ENCODE measurements at places on chromosomes 1 and 21. TPM values are rescaled to one million over a fixed set of nuclear protein-coding genes. Genes with fewer than 3 reads are reported as not detected.

Gene CELA3A
- not detected for polyA plus RNA-seq

Gene GPR61
- not detected for polyA plus RNA-seq

Gene LCA5L
- 0.17 TPM for polyA plus RNA-seq

Gene C1orf141
- not detected for polyA plus RNA-seq

Gene RASSF5
- 69.7 TPM for polyA plus RNA-seq

Gene MYOG
- not detected for polyA plus RNA-seq

Gene TMEM125
- not detected for polyA plus RNA-seq

Gene USP33
- 39.6 TPM for polyA plus RNA-seq

DNA sequence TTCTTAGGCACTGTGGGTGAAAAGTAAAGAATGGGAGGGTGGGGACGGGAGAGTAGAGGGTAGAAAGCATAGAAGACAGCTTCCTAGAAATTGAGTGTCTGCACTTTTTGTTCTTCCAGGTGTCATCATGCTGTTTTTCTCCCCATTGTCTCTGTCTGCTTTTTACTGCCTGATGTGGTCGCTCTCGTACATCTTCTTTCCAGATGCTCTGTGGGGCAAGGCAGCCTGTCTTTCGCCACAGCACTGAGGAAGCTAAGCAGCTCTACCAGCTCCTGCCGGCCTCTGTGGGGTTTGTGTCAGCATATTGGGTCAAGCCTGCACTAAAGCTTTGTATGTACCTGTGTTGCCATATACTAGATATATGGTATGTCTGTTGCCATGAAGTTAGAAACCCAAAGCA lies 13.2 kb downstream of the TMEM269 start:
- DNase-seq: no peak

DNA sequence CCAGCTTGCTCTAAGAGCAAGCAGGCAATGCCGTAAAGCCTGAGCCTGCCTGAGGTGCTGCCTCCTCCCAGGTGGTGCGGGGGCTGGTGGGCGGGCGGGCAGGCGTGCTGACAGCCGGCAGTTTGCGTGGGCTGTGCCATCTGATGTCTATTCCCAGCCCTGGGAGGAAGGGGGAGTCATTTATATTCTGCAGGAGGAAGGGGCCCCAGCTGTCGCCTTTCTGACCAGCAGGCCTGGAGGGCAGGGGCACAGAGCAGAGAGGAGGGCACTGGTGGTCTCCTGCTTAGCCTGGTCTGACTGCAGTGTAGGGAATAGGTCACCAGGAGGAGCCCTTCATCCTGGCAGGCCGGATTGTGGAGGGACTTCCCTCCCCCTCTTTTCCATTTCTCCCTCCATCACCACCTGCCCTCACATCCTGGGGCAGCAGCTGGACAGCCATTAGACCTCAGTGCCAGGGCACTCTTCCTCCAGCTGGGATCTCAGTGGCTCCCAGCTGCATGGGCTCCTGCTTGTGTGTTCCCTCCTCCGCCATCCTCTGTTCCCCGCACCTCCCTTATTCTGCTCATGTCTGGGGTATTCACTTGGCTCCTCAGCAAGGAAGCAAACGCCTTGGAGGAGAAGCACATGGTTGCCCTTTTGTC lies 4.4 kb downstream of the CYB561D1 start:
- DNase-seq: no peak

DNA sequence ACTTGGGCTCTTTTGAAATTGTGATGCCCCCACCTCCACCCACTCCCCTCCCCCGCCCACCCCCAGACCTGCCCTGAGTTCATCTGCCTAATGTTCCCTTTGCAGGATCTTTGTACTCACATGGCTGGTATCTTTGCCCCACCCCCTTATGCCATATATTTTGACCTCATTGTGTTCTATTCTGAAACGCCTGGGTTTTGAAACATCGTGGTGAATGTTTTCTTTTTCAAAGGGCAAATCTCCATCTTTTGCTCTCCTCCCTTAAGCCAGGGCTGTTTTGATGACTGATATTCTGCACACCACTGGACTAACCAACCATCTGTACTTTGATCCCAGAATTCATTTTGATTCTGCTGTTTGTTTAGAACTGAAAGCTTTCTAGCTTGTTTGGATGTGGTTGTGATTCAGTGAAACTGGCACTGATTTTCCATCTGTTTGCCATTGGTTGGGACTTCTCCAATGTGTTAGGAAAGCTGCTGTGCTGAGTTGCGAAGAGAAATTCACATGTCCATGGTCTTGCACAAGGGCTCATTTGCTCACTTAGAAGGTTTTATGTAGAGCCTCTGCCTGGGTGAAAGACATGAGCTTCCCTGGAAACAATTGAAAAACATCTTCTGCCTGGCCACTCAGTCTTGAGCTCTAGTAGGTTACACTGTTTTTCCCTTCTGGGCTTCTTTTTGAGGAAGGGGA lies 16.5 kb downstream of the SMAP2 start:
- DNase-seq: no peak

DNA sequence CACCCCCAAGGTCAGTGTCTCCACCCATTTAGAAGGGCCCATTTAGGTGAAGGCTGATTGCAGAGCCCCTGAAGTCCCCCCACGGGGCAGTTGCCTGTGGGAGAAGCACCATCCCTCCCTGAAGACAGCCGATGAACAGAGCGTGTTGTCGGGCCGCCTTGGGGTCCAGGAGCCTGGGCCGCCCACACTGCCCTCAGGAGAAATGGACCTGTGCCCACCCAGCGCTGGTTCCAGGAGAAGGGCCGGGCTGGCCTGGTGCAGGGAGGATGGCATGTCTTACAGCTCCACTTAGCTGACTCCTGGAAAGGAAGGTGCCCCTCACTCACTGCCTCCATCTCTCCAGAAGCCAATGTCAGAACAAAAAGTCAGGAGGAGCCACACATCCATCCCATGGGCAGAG lies 252.7 kb upstream of the VAMP3 start:
- DNase-seq: no peak

DNA sequence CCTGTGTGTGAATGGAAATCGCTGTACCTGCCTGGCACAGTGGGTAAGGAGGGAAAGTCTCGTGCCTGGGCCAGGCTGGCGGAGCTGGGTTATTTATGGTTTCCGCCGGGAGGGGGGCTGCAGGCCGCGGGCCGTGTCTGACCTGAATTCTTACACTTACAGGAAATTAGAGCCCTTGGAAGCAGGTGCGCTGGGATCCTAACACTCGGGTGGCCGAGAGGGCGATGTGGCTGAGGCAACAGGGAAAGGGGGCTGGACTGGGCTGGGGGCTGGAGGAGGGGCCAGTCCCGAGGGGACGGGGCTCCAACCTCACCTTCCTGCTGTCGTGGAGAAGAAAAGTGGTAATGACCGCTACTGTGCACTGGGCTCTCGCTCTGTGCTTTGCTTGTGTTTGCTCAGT lies 109.4 kb upstream of the WNT4 start:
- DNase-seq: no peak

GRCh38 chr1:234954613-234955012 lies 174.0 kb downstream of the TOMM20 start:
- no peak for DNase-seq

- DNase-seq: no peak
These were observed 136.2 kb downstream of the BRINP2 start for GRCh38 chr1:177306981-177307380.

GRCh38 chr1:228990906-228991569 lies 255.8 kb downstream of the RHOU start:
- DNase-seq: no peak

DNA sequence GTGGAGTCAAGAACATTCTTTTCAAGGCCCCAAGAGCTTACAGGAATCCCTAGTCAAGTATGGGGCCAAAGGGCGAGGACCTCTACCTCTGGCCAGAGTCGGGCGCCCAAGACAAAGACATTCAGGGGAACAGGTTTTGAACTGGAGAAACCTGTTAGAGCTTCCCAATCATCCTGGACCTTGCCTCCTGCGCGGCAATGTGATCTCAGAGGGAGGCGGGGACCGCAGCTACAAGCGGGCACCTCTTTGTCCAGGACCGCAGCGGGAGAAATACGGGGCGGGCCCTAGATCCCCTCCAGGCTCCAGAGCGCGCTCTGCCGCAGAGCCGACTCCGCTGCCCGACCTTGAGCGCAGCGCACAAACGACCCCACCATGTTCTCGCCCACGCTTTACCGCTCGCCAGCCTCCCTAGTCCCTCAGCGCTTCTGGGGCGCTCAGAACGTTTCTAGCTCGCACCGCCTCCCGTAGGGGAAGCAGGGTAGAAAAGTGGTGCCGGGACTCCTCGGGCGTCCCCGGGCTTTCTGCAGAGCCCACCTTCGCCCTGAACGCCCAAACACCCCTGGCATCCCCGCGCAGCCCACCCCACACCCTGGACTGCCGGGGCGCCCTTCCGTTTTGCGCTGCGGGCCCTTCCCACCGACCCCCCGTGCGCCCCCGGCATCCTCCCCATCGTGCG lies 28.1 kb downstream of the RABIF start:
- DNase-seq: peak; percentile 49

DNA sequence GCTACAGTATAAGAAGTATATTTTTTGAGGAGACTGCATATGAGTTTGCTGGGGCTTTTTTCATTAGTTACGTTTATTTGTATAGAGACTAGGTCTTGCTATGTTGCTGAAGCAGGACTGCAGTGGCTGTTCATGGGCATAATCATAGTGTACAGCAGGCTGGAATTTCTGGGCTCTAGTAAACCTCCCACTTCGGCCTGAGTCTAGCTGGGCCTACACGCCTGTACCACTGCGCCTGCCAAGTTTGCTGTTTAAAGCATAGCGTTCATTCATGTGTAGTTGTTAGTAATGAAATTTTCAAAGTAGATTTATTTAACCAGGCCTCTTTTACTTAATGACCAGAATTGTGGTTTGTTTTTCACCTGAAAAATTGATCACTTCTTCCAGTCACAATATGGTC lies 33.8 kb downstream of the HS2ST1 start:
- DNase-seq: no peak

GRCh38 chr1:30857062-30857461 lies 51.5 kb downstream of the SDC3 start:
- no peak for DNase-seq

DNA sequence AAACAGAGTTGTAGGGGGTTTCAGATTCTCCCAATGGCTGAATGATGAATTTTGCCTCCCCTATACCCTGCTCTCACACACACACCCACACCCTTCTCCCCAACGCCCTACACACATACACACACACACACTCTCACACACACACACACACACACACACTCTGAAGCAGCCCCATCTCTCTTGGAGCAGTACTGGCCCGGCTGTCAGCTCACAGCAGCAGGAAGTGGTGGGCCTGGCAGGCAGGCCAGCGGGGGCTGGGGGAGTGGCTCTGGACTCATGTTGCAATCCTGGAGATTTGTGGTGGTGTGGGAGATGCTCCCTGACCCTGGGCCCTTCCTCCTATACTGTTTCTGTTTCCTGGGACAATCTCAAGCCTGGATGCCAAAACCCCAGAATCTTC lies 2.2 kb downstream of the IKBKE start:
- DNase-seq: peak; percentile 33

DNA sequence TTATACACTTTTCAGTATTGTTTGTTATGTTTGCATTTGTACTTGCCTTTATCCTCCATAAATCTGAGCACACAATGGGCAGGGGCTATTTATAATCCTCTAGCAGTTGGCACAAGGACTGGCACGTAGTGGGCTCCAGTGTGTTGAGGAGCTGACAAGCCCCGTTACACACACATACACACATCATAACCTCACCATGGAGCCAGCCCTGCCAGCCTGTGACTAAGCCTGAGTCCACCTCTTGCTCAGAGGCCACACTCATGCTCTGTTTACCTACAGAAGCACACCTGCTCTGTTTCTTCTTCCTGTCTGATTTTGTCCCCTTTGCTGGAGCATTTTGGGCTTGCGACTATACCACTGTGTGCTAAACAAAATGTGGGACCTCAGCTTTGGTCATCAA lies 64.5 kb upstream of the SPATA6 start:
- no peak for DNase-seq

DNA sequence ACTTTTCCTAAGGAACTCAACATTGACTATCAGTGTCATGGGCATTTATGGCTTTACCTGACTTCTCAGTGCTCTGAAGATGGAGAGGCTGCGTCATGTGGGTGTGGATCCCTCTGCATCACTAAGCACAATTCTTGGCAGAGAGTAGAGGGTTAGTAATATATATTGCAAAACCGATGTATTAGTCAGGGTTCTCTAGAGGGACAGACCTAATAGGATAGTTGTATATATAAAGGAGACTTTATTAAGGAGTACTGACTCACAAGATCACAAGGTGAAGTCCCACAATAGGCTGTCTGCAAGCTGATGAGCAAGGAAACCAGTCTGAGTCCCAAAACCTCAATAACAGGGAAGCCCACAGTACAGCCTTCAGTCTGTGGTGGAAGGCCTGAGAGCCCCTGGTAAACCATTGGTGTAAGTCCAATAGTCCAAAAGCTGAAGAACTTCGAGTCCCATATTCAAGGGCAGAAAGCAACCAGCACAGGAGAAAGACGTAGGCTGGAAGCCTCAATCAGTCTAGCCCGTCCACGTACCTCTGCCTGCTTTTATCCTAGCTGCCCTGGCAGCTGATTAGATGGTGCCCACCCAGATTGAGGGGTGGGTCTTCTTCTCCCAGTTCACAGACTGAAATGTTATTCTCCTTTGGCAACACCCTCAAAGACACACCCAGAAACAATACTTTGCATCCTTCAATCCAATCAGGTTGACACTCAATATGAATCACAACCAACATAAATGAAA lies 159.7 kb upstream of the NRIP1 start:
- no peak for DNase-seq

DNA sequence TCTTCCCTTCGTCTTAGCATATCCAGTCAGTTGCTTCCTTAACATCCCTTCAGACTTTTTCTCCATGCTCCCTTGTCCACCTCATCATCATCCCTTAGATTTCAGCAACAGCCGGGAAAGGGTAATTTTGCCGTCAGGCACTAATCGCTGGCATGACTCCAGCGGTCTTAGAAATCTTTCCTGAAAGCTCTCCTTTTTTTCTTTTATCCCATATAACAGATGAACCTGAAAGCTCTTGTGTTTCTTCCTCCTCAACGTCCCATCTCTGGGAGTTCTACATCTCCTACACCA lies 10.4 kb upstream of the BOLA1 start:
- no peak for DNase-seq

GRCh38 chr1:12407050-12407961 lies 177.5 kb downstream of the VPS13D start:
- no peak for DNase-seq

DNA sequence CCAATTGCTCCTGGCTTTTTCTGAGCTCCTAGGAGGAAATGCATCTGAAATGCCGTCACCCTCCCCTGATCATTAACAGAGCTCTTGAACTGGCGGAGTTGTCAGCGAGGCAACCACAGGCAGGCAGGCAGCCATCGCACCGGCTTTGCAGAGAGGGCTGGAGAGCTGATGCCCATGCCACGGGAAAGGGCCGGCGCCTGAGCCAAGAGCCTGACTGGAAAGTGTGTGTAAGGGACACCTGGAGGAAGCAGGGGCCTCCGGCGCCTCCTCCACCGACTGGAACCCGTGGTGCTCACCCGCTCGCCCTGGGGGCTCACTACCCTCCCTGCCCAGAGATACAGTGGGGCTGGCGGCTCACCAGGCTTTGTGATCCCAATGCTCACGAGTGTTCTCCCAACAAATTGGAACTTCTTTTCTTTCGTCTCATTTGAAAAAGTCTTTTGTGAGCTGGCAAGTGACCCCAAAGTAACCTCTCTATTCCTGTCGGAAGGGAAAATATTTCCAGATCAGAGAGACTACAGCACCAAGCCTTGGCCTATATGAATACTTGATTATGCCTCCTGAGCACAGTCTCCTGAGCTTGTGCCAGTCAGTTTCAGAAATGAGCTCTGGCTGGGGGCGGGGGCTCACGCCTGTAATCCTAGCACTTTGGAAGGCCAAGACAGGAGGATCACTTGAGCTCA lies 97.7 kb upstream of the SLC25A33 start:
- no peak for DNase-seq

GRCh38 chr1:29341936-29342335 lies 105.6 kb downstream of the PTPRU start:
- DNase-seq: no peak

GRCh38 chr1:157652859-157653493 lies 47.6 kb downstream of the FCRL3 start:
- DNase-seq: peak; percentile 79

Measured in B cell (primary cell).